ENCODE measurements at places on chromosomes 5 and 9.
A peak's percentile ranks its signal among the peaks of the same experiment; 100 is the strongest.

GRCh38 chr9:70111641-70112236 lies 68.1 kb downstream of the MAMDC2 start:
- DNase-seq: no peak

DNA sequence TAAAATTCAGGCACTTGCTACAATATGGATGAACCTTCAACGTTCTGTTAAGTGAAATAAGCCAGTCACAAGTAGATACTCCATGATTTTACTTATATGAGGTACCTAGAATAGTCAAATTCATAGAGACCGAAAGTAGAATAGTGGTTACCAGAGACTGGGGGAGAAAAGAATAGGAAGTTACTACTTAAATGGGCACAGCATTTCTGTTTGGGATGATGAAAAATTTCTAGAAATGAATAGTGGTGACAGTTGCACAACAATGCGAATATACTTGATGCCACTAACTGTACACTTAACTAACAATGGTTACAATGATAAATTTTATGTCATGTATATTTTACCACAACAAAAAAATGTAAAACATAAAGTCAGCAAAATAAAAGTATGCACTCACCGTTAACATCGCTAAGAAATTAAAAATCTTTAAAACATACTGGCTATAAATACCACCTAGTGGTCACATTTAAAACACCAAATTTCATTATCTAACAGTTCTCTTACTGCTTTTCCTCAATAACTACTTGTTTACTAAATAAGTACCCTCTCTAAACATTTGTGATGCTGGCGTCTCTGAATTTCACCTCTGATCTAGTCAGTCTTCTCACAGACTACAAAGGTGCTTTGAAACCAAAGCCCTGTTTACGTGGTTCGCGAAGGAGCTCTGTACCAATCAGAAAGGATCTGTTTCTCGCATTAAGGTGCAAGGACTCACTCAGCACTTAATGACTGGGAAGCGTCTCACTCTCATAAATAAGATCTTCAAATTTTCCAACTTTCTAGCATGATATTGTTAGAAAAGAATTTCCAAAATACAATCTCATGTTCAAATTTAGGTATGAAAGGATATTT lies 22.7 kb downstream of the KIF3A start:
- DNase-seq: no peak

GRCh38 chr9:31683116-31683515 lies 701.3 kb upstream of the ACO1 start:
- no peak for DNase-seq

- peak; percentile 86 for DNase-seq
Measured at GRCh38 chr5:134439210-134439654, 27.6 kb upstream of the CDKN2AIPNL start.

DNA sequence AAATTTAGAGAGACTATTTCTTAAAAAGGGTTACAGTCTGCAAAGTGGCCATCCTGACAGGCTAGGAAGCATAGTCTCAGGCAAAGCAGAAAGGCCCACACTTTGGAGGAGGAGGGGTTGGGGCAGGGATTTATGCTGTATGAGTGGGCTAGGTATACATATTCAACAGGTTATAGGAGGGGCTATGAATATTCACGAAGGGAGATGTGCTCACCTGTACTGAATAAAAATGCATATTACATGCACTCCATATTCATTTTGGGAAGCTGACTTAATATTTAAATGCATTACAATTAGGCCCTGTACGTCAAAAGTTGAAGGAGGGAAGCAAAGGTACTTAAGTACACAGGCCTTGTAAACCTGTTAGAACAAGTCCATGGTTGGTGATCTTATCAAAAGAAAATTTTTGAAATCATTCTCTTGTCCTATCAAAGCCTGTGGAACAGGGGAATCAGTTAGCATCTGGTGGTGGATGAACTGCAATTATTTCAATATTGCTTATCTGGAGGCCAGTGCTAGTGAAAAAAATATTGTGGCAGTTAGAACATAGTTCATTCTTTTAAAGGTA lies 1.6 kb downstream of the CENPP start:
- no peak for DNase-seq

GRCh38 chr9:89458768-89459496 lies 39.0 kb downstream of the SEMA4D start:
- no peak for DNase-seq

GRCh38 chr9:89080193-89080592 lies 88.9 kb downstream of the S1PR3 start:
- peak; percentile 66 for DNase-seq

- DNase-seq: no peak
Measured at GRCh38 chr5:73935719-73936118, 309.7 kb downstream of the ARHGEF28 start.

DNA sequence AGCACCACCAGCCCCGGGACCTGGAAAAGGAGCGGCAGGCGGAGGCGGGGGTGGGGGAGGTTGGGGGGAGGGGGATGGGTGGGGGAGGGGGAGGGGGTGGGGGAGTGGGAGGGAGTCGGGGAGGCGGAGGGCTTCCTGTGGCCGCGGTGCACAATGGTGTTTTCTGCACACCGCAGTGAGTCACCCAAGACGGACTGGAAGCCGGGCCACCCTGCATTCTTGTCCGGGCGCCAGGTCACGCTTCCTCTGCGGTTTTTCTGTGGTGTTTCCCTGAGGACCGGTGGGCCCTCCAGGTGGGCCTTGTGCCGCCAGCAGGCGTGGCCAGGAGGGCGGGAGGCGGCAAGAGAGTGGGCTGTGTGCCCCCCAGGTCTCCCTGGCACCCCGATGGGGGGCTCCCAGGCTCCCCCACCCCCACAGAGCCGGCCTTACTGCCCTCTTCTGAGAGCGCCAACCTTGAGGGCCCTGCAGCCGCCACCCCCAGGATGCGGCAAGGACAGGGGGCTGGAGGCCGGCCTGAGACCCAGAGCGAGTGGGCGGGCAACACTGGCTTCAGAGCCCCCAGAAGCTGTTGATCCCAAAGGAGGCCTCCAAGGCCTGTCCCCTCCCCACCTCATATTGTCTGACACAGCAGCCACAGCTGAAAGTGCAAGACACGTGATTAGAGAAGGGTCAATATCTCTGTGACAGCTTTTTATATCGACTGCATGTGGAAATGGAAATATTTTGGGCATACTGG lies 11.1 kb downstream of the EXD3 start:
- peak; percentile 84 for DNase-seq

DNA sequence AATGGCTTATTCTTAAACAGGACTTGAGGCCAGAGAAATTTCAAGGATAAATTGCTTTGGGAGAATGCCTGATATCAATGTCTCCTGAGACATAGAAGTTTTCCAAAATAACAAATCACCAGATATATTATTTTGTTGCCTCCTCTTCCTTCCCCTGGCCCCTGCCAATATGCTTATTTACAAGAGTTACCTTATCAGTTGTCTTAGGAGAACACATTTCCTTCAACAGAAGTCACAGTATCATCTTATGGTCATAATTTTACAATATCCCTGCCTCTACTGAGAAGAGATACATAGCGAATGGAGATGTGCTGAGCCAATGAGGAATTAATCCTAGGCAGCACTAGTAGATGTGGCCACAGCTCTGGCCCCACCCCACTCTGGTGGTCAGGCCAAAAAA lies 43.1 kb downstream of the TMEM252 start:
- DNase-seq: no peak

DNA sequence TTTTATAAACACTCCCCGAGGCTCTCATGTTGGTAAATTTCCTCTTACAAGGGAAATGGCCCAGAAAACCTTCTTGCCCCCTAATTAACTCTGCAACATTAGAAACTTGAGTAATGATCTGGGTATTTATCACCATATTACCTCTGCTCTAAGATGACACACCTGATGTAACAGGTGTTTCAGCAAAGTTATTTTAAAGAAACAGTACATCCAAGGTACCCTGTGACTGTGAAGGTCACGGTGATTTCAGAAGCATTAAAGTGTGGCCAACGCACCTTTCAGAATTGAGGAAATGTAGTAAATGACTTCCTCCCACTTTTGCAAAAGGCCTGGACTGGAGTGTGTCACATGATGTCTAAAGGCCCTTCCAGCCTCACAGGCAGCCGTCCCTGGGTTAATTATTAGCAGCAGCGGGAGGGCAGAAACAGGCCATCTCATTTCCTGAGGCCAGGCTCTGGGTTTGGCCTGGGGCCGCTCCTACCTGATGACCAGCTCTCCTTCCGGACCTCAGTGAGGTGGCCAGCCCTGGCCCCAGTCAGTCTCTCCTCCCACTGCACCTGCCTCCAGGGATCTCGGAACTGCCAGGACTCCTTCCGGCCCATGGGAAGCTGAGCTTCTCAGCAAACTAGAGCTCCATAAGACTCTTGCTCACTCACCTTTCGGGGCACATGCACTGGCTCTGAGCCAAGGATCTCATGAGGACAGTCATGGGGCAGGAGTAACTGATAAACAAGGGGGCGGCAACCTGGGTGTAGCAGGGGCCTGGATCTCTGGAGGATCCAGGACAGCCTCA lies 20.7 kb downstream of the PTPN3 start:
- DNase-seq: peak; percentile 82

DNA sequence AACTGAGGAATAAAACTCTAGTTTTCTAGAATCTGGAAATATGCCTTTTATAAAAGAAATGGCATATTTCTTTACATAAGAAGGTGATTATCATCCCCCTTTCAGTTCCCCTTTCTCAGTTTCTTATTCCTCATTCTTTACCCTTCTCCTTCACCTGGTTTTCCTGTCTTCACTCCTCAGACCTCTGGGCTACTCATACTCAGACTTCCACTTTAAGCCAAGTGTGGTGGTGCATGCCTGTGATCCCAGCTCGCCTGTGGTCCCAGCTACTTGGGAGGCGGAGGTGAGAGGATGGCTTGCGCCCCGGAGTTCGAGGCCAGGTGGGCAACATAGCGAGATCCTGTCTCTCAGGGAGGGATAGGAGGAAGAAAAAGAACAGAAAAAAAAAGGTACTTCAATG lies 57.2 kb downstream of the RANBP6 start:
- DNase-seq: no peak

GRCh38 chr9:78788101-78788500 lies 491.2 kb downstream of the PSAT1 start:
- no peak for DNase-seq

DNA sequence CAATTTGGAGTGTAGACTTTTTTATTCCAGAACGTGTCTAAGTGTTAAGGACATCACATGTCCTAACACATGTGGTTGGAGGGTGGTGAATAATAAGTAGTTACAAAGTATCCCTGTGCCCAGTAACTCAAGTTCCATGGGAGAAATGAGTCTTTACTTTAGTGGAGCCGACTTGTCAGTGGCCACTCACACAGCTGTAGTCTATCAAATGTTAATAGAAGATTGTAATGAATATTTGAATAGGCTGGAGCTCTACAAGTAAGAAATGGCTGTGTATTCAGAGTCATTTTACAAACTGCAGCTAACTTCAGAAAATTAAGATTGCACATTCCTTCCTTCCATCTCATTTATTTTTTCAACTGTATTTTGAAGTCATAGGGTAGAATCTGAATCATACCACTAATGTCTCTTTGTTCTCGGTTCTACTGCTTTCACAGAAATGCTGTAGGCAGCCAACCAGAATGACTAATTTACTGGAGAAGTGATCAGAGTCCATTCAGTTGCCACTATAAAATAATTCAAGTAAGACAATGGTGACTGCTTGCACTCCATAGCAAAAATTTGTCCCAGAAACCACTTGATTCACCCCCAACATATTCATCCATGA lies 394.8 kb downstream of the NR2F1-AS1 start:
- no peak for DNase-seq

GRCh38 chr9:11779971-11780370 lies 913.2 kb upstream of the TYRP1 start:
- no peak for DNase-seq

DNA sequence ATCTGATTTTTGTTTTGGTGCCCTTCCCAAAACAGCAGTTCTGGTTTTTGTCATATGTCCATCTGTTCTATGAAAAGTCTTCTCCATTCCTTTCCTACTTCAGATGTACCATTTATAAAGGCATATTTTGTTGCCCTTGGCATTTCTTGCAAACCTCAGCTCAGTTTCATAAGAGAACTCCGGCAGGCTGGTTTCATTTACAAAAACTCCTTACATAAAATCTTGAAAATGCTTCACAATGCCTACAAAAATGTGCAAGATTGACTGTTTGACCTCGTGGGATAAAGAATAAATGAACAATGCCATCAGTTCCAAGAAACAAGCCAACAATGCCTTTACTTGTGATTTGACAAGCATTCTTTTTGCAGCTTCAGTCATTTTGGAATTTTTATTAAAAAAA lies 39.1 kb upstream of the CTNNAL1 start:
- DNase-seq: no peak

DNA sequence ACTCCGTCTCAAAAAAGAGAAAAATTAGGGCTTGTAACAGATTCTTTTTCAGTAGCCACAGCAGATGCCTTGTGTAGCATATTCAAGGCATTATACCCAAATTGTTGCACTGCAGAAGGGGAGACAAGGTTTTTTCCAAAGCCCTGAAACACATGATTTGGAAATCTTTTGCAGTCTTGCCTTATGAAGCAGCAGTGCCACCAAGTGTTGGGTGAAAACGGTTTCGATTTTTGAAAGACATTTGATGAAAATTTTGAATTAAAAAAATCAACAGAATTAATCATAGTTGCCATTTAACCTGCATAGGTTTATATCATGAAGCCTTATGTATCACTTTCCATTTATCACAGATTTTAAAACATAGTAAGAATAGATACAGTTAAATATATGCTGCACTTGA lies 479.5 kb downstream of the TAF11L14 start:
- DNase-seq: no peak

- no peak for DNase-seq
Measured at GRCh38 chr5:174204535-174205313, 159.2 kb downstream of the NSG2 start.

- no peak for DNase-seq
Measured at GRCh38 chr9:134125413-134126095, 10.3 kb upstream of the WDR5 start.

DNA sequence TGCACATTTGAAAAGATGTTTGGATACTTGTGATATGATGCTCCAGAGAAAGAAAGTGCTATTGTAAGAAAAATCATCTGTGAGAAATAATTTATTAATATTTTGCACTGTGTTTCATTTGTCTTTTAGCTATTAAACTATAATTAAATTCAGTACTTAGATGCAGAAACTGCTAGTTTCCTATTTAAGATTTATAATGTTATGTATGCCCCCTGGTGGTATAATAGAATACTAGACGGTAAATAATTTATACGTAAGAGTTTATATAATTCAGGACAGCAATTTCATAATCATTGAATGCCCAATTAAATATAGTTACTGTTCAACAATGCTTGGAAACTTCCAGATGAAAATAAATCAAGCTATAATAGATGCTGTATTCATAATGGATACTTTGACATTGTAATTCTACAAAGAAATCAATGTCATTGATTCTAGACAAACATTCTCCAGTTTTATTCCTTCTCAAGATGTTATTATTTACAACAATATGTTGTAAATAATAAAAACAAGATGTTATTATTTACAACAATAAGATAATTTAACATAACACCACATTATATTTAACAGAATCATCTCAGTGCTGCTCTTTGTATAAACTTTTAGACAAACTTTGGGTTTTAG lies 101.0 kb downstream of the TMEM232 start:
- DNase-seq: no peak

DNA sequence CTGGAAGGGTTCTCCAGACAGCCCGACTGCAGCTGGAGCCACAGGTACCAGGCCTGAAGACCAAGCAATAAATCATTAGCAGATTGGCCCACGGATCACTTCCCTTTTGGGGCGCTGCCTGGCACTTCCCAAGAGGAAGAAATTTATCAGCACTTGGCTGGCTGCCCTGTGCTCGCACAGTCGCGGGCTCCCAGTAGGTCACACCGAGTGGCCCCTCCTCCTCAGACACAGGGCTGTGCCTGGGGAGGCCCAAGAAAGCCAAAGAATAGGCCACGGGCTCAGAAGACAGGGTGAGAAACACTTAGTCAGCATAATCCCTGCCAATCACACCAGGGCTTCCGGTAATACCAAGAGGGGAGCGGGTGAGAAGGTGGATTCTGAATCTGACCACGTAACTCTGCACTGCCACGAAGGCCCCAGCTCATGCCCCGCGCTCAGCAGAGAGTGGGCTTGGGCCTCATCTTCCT lies 115.7 kb upstream of the MSX2 start:
- DNase-seq: peak; percentile 61

All from psoas muscle (tissue), 8 donors.